ENCODE measurements at places on chromosomes 2 and 18.
A peak's percentile ranks its signal among the peaks of the same experiment; 100 is the strongest.

- DNase-seq, result no peak
Measured at GRCh38 chr2:216909541-216910210, 49.8 kb upstream of the TNP1 start.

GRCh38 chr2:219159771-219160185 lies 837 bp downstream of the NHEJ1 start:
- no peak for DNase-seq

- no peak for DNase-seq
Measured at GRCh38 chr2:8534386-8534728, 147.5 kb upstream of the ID2 start.

- no peak for DNase-seq
Measured at GRCh38 chr18:63872586-63872985, 14.9 kb upstream of the SERPINB2 start.

DNA sequence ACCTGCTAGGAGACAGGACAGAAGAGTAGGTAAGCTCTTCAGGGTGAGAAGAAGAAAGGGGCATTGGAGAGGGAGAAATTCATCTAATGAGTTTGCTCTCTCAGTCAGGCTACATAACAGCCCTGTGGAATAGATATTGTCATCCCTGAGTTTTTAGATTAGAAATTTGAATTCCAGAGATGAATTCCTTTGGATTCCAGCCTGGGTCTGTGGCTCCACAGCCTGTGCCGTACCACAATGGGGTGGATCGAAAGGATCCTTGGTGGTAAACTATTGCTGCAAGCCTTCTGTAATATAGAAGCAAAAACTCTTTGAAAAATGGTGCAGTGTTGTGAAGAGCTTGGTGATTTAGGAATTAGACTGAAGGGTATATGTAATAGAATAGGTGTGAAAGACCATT lies 21.0 kb downstream of the MYO1B start:
- DNase-seq, result no peak

DNA sequence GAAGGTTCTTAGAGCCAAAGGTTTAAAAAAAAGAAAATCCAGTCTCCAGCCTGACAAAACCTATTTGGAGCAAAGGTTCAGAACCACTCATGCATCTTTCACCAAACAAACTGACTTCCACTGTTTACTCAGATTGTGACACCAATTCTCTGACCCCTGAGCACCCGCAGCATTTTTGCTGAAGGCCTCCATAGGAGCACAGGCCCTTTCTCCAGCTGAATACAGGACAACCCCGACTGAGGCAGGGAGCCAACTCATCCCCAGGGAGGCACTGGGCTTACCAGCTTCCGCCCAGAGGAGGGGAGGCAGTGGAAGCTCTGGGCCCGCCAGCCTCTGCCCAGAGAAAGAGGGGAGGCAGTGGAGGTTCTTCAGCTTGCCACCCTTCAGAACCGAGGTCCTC lies 51.0 kb upstream of the CNGA3 start:
- DNase-seq, result no peak

GRCh38 chr2:106956879-106957278 lies 70.9 kb upstream of the ST6GAL2 start:
- peak; percentile 98 for DNase-seq

- no peak for DNase-seq
Measured at GRCh38 chr2:117888897-117889296, 74.4 kb downstream of the DDX18 start.

DNA sequence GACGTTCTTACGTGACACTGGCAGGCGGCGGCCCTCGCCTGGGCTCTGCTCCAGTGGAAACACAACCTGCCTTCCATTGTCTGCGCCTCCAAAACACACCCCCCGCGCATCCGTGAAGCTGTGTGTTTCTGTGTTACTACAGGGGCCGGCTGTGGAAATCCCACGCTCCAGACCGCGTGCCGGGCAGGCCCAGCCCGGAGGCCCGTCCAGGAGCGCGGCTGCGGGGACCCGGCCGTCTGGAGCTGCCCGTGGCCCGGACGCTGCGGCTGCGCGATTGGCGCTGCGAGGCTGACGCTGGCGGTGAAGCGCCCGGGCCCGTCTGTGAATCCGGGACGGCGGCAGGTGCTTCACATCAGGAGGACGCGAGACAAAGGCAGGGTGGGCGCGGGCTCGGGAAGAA lies 670.3 kb upstream of the SALL3 start:
- no peak for DNase-seq

GRCh38 chr2:234975611-234976010 lies 23.8 kb downstream of the SH3BP4 start:
- no peak for DNase-seq

GRCh38 chr2:28137221-28137620 lies 246.7 kb downstream of the BABAM2 start:
- DNase-seq, result peak; percentile 93

DNA sequence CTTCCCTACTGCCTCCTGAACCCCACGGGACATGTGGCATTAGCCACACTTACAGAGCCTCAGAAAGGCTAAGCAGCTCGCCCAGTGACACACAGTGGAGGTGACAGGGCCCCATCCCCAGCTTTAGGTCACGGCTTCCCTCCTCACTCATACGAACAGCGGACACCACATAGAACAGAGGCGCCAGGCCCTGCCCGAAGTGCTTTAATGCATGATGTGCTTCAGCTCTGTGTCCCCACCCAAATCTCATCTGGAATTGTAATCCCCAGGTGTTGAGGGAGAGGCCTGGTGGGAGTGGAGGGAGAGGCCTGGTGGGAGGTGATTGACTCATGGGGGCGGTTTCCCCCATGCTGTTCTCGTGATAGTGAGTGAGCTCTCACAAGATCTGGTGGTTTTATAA lies 135.3 kb downstream of the PTGR3 start:
- no peak for DNase-seq

DNA sequence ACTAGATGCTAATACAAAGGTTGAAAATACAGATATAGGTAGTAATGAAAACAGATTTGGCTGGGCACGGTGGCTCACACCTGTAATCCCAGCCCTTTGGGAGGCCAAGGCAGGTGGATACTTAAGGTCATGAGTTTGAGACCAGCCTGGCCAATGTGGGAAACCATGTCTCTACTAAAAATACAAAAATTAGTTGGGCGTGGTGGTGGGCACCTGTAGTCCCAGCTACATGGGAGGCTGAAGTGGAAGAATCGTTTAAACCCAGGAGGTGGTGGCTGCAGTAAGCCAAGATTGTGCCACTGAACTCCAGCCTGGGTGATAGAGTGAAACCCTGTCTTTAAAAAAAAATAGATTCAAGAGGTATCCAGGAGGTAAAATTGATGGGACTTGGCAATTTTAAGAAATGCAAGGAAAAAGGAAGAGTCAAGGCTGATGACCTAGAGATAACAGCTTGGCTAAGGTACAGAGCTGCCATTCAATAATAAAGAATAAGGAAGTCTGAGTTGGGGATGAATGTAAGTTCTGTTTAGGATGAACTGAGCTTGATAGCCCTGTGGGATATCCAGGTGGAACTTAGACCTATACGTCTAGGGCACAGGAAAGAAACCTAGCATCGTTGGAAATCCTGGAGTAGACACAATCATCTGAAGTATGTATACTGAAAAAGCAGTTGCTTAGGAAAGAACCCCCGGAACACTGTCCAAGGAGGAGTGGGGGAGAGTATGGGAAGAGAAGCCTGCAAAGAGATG lies 9.1 kb downstream of the MAT2A start:
- DNase-seq, result no peak

- DNase-seq, result no peak
Measured at GRCh38 chr18:50410008-50410407, 35.2 kb downstream of the SKA1 start.

All from fibroblast of skin of left biceps (primary cell).